ENCODE measurements at places on chromosomes 6 and 20. TPM values are rescaled to one million over a fixed set of nuclear protein-coding genes. Genes with fewer than 3 reads are reported as not detected.

DNA sequence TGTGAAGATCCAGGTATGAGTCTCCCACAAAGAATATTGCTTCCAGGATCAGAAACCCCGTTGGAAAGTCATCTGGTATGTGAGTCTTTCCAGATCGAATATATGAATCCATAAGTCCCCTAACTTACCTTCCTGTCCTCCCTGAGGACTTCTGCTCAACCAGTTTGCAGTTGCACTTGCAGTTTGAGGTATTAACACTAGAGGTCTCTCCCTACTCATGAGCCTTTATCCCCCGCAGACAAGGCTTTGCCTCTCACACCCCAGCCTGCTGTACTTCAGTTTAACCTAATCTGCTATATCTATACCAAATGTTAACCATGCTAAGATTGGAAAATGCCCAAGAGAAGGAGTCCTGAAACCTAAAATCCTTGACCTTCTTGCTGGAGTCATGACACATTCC lies 135.3 kb upstream of the DEFB112 start:
- DNase-seq, result no peak

The PNPLA1 gene
- not detected for total RNA-seq

The ADGB gene
- total RNA-seq, result not detected

The CALHM4 gene
- total RNA-seq, result 0.28 TPM

GRCh38 chr20:32539817-32540675 lies 45.1 kb downstream of the NOL4L start:
- DNase-seq, result no peak

The LY6G6D gene
- total RNA-seq, result not detected

Data from pulmonary artery endothelial cell (primary cell).